ENCODE measurements at places on chromosomes 5 and 9. TPM values are rescaled to one million over a fixed set of nuclear protein-coding genes. Genes with fewer than 3 reads are reported as not detected.

DNA sequence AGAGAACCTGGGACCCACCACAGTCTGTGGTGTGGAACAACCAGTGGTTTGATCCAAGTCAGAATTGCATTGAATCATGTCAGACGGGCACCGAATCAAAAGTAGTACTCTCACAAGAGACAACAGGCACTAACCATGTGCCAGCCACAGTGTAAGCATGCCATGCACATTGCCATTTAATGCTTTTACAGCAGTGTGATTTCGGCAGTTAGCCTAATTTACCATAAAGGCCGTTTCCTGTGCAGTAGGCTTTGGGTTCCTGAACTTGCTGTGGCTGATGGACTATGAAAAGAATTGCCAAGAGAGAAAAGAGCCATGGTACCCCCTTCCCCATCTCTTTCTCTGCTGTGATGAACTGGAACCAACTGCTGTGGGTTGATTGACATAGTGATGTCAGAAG lies 540.6 kb downstream of the EBF1 start:
- no peak for DNase-seq

- peak; percentile 63 for DNase-seq
These were observed 34.8 kb downstream of the FBXO38 start for GRCh38 chr5:148418511-148418910.

GRCh38 chr9:97924386-97924785 lies 2.1 kb upstream of the TRMO start:
- no peak for DNase-seq

DNA sequence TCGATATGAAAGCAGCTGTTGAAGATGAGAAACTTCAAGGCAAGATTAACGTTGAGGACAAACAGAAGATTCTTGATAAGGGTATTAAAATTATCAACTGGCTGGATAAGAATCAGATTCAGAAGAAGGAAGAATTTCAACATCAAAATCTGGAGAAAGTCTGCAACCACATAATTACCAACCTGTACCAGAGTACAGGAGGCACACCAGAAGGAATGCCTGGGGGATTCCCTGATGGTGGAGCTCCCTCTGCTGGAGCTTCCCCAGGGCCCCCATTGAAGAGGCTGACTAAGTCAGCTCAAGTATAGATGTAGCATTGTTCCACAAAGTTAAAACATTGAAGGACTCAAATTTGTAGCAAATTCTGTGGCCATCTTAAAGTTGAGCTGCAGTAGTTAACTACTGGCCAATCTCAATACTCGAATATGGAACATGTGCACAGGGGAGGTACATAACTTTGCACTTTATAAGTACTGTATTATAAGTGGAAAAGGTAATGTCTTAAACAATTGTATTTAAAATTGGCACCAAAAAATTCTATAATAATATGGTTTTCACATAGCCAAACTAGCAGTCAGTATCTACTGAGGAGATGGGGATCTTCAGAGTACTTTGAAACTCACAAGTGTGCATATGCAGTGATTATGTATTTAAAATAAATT lies 237.5 kb downstream of the CHSY3 start:
- peak; percentile 1 for DNase-seq

DNA sequence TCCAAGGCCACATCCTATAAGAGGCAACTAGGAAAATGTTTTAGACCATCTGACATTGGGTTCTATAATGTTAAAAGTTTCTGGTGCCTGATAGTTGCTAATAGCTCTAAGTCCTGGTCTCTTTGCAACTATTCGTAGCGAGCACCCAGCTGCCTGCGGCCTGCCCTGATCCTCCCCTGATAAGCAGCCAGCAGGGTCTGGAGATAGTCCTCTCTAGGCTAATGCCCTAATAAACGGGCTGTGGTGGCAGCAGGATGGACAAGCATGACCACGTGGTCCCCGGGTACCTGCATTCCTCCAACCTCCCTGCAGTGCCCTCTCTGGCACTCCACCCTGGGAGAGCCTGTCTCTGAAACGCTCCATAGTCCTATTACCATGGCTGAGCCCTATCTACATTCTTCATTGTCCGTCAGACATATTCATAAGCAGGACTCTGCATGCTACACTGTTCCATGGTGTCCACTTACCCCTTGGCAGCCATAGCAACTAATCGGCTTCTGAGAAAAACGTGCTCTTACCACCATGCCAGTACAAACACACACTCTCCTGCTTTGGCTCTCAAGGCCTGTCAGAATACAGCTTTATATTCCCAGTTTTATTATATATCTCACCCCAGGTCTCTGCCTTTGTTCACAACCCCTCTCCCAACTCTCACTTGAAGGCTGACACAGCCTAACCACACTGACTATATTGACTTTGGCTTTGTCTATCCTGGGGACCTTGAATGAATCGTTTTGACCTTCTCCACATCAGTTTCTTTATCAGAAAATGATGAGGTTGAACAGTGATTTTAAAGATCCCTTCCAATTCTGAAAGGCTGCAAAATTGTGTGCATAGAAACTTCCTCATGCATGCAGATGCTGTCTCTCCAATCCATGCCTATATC lies 49.9 kb upstream of the DAPK1 start:
- no peak for DNase-seq

DNA sequence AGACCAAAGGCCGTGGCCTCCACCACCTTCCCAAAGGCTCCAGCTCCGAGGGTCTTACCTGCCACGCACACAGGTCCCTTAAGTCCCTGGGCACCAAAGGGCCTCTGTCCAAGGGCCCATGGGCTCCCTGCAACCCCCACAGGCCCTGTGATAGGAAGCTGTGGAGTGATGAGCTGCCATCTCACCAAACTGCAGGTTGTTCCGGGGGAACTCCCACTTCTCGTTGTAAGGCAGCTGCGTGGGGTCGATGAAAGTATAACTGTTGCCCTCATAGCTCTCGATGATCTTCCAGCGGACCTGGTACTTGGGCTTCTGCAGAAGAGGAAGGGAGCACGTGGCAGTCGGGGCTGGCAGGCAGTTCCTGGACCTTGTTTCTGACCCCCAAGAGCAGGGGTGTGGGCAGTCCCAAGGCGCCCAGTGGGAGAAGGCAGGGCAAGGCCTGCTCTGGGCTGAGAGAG lies 24.8 kb downstream of the CSF1R start:
- DNase-seq: no peak

DNA sequence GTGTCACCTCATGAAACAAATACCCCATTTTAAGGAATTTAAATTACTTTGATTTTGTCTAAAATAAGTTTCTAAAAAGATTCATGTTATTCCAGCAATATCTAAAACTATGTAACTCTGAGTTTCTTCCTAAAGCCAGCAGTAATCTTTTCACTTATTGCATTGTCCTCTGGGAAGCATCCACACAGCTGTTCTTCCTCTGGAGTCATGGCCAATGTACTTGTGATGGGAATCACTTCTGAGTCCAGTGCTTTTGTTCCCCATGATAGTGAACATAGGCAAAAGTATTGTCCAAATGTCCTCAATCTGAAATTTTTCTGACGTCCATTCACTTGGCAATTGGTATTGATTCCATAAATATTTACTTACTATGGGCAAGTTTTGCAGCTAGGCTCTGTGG lies 125.0 kb downstream of the STARD4 start:
- DNase-seq: no peak

DNA sequence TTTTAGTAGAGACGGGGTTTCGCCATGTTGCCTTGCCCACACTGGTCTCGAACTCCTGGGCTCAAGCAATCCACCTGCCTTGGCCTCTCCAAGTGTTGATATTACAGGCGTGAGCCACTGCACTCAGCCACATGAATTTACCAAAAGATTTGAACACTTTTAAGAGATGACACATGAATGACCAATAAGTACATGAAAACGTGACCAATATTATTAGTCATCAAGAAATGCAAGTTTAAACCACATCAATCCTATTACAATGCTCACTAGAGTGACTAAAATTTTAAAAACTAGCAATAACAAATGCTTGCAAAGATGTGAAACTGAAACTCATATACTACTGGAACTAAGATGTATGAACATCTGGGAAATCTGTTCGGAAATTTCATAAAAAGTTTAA lies 54.3 kb downstream of the NR6A1 start:
- DNase-seq: no peak

DNA sequence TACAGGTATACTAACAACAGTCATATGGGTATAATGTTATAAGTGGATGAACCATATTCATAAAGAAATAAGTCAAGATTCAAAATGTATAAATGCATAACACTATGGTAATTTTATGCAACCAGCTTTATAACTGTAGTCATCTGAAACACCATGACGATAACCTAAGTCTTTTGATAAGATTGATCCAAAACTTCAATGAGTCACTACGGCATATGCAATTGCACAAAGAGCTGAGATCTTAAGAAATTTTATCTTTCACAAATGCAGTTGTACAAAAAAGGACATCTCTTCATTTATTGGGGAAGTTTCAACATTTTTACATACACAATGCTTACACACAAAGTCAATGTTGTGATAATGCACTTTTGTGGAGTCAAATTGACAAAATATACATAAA lies 20.3 kb downstream of the FAM81B start:
- DNase-seq: no peak

- DNase-seq: no peak
These were observed 219.2 kb downstream of the TRPM3 start for GRCh38 chr9:70902171-70902570.

- no peak for DNase-seq
These were observed 41.2 kb downstream of the DBH start for GRCh38 chr9:133677126-133678010.

- DNase-seq: no peak
These were observed 16.7 kb downstream of the UBE2D2 start for GRCh38 chr5:139577689-139578290.

GRCh38 chr5:137657073-137657472 lies 78.8 kb downstream of the KLHL3 start:
- no peak for DNase-seq

DNA sequence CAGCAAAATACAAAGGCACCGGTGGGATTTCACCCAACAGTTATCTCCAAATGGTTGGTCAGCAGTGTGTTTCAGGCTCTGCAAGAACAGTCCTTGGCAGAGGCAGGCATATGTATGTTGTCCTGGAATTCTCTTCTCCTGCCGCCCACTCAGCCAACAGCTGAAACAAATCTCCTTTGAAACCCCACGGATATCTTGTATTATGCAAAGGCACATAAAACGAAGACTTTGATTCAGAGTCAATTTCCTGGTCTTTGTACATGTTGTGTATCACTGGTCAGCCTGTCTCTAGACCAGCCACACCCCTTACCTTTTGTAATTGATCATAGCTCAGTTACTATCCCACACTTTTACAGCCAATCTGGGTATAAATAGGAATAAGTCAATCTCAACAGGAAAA lies 29.2 kb downstream of the FREM1 start:
- DNase-seq: peak; percentile 55

GRCh38 chr9:133920471-133920870 lies 71.7 kb downstream of the VAV2 start:
- no peak for DNase-seq

GRCh38 chr9:108708448-108708847 lies 147.3 kb downstream of the ACTL7B start:
- no peak for DNase-seq

DNA sequence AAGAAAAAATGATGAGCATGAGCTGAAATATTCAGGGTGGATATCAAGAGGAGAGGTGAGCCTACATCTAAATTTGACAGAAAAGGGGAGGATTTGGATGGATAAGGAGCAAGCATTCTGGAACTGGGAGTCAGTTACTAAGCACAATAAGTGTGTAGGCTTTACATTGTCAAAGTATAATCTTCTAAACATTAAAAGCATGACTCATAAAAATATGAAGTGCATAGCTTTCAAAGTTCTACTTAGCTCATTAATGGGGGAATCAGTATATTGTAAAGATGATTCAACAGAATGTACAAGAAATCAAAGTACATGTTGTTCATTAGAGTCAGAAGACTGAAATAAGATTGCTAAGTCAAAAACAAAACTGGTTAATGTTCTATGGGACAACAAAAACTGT lies 248.0 kb upstream of the GAS1 start:
- no peak for DNase-seq

TAF1L gene
- not detected for polyA plus RNA-seq

NDST1 gene
- 7.4 TPM for polyA plus RNA-seq

PPIC gene
- polyA plus RNA-seq: 23.0 TPM

CCDC192 gene
- not detected for polyA plus RNA-seq

GHR gene
- 1.9 TPM for polyA plus RNA-seq

CHSY3 gene
- polyA plus RNA-seq: not detected

BHMT2 gene
- polyA plus RNA-seq: 4.1 TPM

Data from small intestine (tissue), 16 donors.